ENCODE measurements at places on chromosomes 12 and 14. TPM values are rescaled to one million over a fixed set of nuclear protein-coding genes. Genes with fewer than 3 reads are reported as not detected.

DNA sequence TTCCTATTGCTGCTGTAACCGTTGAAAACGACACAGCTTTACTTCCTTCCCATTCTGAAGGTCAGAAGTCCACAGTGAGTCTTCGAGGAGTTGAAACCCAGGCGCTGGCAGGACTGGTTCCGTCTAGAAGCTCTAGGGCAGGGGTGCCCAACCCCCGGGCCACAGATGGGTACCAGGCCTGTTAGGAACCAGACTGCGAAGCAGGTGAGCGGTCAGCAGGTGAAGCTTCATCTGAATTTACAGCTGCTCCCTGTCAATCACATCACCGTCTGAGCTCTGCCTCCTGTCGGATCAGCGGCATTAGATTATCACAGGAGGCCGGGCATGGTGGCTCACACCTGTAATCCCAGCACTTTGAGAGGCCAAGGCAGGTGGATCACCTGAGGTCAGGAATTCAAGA, 12.6 kb upstream of the SFSWAP start:
- DNase-seq = no peak

DNA sequence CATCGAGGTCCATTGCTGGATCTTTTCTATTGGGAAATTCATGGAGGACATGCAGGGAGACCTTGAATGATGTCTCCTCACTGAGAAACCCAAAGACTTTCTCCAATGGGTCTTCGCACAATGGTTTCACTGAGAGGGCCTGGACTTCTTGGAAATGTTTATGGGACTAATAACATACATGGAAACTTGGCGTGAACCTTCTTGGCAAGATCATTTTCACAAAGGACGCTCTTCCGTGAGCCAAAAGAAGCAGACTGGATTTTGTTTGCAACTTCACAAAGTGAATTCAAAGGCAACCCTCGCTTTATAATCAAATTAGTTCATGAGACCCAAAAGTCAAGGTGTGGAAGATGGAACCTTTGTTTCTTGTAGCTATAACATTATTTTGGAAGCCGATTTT, 154.4 kb downstream of the TMEM132C start:
- DNase-seq = no peak

GRCh38 chr12:55666508-55666907, 29.8 kb downstream of the OR10P1 start:
- no peak for DNase-seq

DNA sequence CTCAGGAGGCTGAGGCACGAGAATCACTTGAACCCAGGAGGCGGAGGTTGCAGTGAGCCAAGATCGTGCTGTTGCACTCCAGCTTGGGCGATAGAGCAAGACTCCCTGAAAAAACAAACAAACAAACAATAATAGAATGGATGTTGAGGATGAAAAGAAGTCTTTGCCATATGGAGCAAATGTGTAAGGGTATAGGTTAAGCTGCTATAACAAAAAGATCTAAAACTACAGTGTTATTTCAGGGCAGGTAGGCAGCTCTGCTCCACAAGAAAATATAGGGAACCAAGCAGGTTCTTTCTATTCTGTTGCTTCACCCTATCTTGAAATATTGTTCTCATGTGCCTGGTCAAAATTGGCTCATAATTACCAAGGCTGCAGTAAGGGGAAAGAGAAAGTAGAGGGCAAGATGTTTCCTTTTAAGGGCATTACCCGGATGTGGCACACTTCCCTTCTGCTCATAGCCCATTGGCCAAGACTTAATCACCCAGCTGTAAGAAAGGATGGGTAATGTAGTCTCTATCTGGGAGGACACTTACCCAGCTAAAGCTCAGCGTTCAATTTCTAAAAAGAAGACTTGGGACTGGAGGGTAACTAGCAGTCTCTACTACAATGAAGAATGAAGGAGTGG, 23.5 kb downstream of the SDSL start:
- DNase-seq = no peak

DNA sequence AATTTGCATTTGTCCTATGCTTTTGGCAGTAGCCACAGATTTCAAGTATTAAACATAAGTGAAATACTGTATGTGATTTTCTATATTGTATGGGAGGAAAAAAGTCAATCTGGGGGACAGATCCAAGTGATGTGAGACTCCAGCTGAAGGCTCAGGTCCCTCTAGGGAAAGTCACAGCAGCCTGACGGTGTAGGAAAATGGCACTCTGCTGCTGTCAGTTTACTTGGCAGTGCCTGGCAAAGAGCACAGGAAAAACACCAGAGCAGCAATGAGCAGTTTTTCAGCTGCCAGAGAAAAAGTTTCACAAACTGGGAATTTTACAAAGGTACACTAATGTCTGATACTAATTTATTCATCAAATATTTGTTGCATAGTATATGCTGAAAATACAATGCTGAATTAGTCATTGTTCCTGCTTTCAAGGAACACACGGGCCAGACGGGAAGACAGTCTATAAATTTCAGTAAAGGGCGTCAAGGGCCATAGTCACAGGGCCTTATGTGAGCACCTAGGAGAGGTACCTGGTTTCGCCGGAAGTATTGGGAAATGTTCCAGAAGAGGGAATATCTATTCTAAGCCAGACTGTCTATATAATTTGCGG, 66.2 kb upstream of the SLC38A2 start:
- DNase-seq = no peak

- DNase-seq = no peak
Observed at GRCh38 chr14:68695326-68695768, 97.5 kb downstream of the ZFP36L1 start.

GRCh38 chr12:131810726-131811125, 17.5 kb upstream of the MMP17 start:
- no peak for DNase-seq

DNA sequence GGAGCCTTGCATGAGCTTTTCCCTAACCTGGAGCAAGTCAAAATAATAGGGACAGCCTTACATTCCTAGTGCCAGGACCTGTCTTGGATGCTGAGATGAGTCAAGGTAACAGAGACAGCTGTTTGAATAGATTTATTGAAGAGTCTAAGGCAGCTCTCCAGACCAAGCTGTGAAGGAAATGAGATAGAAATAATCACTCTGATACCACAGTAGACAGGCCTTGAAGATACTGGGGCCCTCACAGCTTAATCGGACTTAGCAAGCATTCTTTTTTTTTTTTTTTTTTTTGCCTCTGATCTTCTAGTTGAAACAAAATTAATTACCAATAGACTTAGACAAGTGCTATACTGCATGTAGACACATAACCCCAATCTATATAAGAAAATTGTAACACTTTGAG, 3.1 kb upstream of the RNASE9 start:
- no peak for DNase-seq

- no peak for DNase-seq
Observed at GRCh38 chr12:106141452-106141851, 2.7 kb upstream of the NUAK1 start.

DNA sequence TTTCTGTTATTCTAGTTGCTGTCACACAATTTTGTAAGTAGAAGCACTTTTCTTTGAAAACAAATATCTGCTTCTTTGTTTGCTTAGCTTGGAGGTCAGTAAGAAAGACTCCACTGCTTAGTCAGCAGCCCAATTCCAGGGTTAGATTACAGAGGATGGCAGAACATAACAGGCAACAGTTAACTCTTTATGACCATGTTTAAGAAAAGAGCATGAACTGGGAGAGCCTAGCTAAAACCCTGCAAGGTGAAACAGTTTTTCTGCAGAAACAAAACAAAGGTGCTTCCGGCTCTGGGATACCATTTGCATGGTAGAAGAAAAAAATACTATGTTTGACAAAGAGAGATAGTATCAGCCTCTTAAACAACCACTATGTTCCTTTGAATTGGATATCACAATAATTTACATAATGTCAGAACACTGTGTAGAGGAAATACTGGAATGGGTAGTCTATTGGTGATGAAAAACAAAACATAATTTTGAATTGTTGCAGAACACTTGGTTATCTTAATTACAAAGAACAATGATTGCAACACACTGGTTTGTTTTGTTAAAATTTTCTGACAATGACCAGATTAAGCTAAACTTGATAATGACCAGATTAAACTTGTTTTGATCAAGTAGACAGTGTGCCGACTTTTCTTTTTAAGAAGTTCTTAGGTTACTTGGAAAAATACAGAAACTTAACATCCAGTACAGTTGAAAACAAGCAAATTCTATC, 22.4 kb upstream of the PPM1H start:
- DNase-seq = no peak

GRCh38 chr14:101364503-101365328, 196.6 kb upstream of the DIO3 start:
- no peak for DNase-seq

GRCh38 chr12:12070674-12071656, at the start of gene BCL2L14:
TSS of gene BCL2L14 (plus strand) at chr12:12070939. CDS start at chr12:12079306, 8,367 bp downstream.
- no peak for DNase-seq

GRCh38 chr14:80959496-80959895, 4.1 kb downstream of the TSHR start:
- no peak for DNase-seq

GRCh38 chr12:117587631-117588287, 226.3 kb upstream of the NOS1 start:
- peak; percentile 72 for DNase-seq

- no peak for DNase-seq
Observed at GRCh38 chr12:19910681-19911080, 457.7 kb upstream of the PDE3A start.

- no peak for DNase-seq
Observed at GRCh38 chr12:119797090-119797489, 80.0 kb downstream of the CIT start.

GRCh38 chr14:68692216-68692615, 100.7 kb downstream of the ZFP36L1 start:
- no peak for DNase-seq

GRCh38 chr14:91365552-91365951, 52.1 kb downstream of the CCDC88C start:
- no peak for DNase-seq

DNA sequence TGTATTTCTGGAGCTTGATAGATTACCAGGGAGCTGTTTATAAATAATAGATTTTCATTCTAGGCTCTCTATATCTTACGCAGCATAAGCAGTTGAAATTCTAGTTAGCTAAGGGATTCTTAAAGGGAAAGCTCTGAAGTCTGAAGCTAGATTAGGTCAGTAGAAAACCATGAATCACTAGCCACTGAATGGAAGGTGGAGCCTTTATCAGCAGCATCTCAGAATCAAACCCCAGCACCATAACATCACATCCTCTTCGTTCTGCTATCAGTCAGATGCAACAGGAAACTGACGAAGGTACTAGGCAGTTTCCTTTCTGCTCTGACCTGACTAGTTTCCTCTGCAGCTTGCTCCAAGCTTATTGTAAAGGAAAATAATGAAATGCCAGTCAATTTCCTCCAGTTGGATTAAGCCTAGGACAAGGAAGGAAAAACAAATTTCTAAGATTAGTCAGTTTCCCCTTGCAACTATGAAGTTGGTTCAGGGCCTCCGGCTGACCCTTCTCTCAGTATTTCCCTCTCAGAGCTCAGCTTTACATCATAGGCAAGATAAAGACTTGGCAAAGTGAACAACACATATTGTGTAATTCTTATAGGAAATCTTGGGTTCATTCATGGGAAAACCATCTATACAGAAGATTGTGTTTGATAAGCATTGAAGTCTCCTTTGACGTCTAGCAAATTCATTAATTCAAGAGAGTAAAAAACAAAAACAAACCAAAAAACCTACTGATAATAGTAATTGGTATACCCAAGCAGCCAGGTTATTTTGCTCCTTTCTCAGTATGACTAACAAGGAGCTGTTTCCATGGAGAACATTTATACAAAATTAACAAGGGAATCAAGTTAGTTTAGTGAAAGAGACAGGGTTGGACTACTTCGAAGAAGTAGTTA, 43.4 kb upstream of the CFAP54 start:
- DNase-seq = no peak

DNA sequence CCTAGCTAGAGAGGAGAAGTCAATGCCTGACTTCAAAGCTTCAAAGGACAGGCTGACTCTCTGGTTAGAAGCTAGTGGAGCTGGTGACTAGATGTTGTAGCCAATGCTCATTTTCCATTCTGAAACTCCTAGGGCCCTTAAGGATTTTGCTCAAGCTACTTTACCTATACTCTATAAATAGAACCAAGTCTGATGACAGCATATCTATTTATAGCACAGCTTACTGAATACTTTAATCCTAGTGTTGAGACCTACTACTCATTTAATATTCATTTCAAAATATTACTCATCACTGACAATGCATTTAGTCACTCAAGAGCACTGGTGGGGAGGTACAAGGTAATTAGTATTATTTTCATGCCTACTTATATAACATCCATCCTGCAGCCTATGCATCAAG, 137.2 kb upstream of the PELI2 start:
- DNase-seq = no peak

DNA sequence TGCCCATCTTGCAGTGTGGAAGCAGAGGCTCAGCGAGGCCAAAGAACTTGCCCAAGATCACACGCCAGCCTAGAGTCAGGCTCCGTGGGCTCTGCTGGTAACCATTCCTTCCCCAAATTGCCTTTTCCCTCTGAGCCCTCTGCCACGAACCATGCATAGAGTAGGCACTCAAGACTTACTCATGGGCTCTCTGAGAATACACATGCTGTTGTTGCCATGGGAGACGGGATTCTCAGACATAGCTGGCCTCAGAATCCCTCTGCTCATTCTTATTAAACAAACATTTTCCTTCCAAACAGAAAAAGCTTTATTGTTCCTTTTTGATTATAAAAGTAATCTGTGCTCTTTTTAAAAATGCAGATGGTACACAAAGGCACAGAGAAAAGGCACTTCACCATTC, 52.5 kb upstream of the WSCD2 start:
- no peak for DNase-seq

- DNase-seq = no peak
Observed at GRCh38 chr12:49283541-49284429, 11.2 kb upstream of the PRPH start.

DNA sequence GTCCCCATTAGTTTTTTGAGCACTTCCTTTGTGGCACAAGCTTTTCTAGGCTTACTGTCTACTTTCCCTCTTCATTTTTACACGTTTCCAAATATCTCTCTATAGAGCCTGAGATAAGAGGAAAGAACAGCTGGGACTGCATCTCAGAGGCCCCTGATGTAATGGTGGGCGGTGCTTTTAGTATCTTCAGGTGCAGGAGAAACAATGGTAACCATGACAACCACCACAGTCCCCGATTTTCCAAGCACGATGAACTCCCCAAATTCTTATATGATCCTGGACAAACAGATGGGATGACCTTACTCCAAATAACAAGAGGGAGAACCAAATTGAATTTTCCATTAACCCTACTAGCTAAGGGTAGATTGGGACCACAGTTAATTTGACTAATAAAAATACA, 103.3 kb downstream of the AEBP2 start:
- DNase-seq = no peak

The FAM181A gene
- not detected for total RNA-seq

The B4GALNT3 gene
- 36.6 TPM for total RNA-seq

The KRT78 gene
- total RNA-seq = not detected

The LBHD2 gene
- total RNA-seq = not detected

The MGAT4C gene
- 4.4 TPM for total RNA-seq

The NFATC4 gene
- total RNA-seq = 28.4 TPM

The DACT1 gene
- 2.8 TPM for total RNA-seq

The EMP1 gene
- 129 TPM for total RNA-seq

The CLEC2A gene
- not detected for total RNA-seq

The ZBTB39 gene
- total RNA-seq = 3.3 TPM

The OR4E2 gene
- not detected for total RNA-seq

The STAC3 gene
- total RNA-seq = 1.2 TPM
